Breast epithelium (tissue), 4 donors: ENCODE measurements at places on chromosomes 1 and 21. TPM values are rescaled to one million over a fixed set of nuclear protein-coding genes. Genes with fewer than 3 reads are reported as not detected.

NPR1 gene
- 19.9 TPM for total RNA-seq

ICOSLG gene
- 2.6 TPM for total RNA-seq

CELA2A gene
- not detected for total RNA-seq

TRABD2B gene
- total RNA-seq, result 3.7 TPM

CATSPERE gene
- 2.0 TPM for total RNA-seq

DNA sequence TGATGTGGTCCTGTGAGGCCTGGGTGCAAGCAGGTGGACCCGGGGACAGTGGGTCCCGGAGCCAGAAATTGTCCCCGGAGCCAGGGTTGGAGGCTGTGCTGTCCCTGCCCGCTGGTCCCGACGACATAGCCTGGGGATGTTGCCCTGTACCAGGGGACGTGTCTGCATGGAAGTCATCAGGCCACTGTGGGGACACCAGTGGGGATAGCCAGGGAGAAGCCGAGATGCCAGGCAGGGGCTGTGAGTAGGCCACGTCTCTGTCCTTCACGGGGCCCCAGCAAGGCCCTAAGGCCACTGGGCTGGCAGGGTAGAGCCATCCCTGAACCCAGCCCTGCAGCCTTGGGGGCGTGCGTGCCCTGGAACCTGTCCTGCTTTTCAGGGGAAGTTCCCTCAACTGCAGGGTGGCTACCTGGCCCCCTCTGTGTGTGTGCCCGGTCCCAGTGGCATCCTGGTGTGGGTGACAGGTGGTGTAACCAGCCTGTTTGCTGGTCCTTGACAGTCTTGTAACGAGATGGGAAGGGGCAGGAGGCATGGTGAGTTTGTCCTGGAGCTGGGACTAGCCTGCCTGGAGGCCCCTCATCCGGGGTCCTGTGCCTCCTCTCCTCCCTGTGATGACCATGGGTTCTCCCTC, 73.2 kb downstream of the OBSCN start:
- H3K4me1 ChIP-seq, result no peaks in the 10 kb centered on the region
- no peak for DNase-seq
- no peak overlapping the region for H3K27ac ChIP-seq
- H3K4me3 ChIP-seq, result no peak overlapping the region
- no peaks in the 10 kb centered on the region for H3K36me3 ChIP-seq
- no peaks in the 10 kb centered on the region for H3K27me3 ChIP-seq

DNA sequence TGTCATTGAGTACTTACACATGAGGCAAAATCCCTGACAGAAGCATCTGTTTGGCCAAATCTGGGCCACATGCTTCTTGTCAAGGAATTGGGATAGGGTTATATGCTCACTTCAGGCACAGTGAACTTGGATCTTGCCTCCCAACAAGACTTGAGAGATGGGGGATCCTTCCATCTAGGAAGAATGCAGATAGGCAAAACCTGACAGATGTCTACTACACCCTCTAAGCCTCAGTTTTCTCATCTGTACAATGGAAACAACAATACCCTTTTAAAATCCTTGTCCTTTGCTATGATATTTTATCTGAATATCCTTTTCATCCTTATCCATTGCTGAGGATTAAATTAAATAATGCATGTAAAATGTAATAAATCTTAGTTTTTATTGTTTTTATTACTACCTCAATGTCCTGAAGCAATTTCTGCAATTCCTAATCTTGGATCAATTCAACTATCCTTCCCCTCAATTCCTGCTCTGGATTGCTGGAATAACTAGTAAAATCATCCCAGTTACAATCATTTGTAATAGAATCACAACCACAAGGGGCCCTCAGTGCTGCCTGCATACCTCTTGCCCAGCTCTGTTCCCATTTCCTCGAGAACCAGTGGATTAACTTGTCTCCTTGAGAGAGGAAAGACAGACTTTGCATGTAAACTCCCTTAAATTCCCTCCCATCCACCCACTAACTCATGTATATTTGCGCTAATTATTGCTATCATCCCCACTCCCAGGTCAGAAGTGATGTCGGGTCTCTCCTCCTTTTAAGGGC, 8.1 kb upstream of the XPR1 start:
- H3K4me3 ChIP-seq, result no peak overlapping the region
- H3K27me3 ChIP-seq, result no peaks in the 10 kb centered on the region
- DNase-seq, result no peak
- H3K36me3 ChIP-seq, result no peaks in the 10 kb centered on the region

GRCh38 chr1:106055855-106056254, 1000.6 kb upstream of the PRMT6 start:
- no peaks in the 10 kb centered on the region for H3K4me1 ChIP-seq
- DNase-seq, result no peak
- H3K27ac ChIP-seq, result no peak overlapping the region
- H3K36me3 ChIP-seq, result no peaks in the 10 kb centered on the region

- H3K27me3 ChIP-seq, result no peaks in the 10 kb centered on the region
- no peaks in the 10 kb centered on the region for H3K4me1 ChIP-seq
- no peak overlapping the region for H3K27ac ChIP-seq
- no peak overlapping the region for H3K4me3 ChIP-seq
Measured at GRCh38 chr1:108038653-108039236, 73.8 kb upstream of the VAV3 start.

GRCh38 chr1:178534137-178534868, 21.4 kb downstream of the TEX35 start:
- no peak overlapping the region for H3K4me3 ChIP-seq
- H3K27me3 ChIP-seq, result no peaks in the 10 kb centered on the region
- H3K27ac ChIP-seq, result no peak overlapping the region
- no peaks in the 10 kb centered on the region for H3K4me1 ChIP-seq
- H3K36me3 ChIP-seq, result no peaks in the 10 kb centered on the region
- no peak for DNase-seq

DNA sequence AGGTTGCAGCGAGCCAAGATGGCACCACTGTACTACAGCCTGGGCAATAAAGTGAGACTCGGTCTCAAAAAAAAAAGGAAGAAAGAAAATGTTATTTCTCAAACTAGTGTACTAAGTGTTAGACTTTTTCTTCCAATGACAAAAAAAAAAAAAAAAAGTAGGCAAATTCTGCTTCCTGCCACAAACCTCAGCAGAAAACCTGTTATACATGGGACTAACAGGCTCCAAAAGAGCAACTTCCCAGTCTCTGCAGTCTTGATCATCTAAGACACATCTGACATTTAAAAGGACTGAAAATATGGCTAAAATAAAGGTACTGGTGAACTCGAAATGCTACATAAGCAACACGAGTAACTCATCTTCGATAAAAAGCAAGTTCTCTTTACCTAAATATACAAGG, 59.6 kb downstream of the HSF2BP start:
- no peaks in the 10 kb centered on the region for H3K4me1 ChIP-seq
- H3K27ac ChIP-seq, result no peak overlapping the region
- no peak overlapping the region for H3K4me3 ChIP-seq
- H3K36me3 ChIP-seq, result no peaks in the 10 kb centered on the region

DNA sequence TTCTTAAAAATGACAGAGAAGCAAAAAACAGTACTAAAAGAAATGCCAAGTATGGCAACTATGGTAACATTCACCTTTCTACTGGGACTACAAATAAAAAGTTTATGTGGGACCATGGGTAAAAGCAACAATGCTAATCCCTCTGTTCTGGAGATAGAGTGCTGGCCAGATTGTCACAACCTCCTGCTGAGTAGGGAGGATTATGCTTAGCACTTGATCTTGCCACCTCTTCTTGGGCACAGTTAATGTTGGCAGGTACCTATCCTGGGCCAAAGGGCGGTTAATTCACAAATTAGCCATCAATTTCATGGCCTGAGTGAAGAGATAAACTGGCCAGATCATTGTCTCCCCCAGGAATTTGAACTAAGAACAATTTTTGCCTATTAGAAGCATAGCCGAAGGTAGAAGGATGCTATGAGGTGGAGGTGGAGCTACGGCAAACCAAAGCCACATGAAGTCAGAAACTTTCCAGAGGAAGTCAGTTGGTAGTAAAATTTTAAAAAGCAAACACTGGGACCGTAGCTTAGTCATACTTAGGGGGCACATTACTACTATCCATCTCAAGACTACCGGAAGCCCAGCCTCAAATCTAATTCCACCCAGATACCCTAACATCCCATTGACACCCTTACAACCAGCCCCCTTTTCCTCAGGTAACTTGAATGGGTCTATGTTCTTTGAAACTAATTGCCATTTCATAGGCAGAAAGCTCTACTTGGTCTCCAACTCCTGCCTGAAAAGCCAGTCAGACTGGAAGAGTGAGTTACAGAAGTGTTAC, 2.7 kb downstream of the SCYL3 start:
- H3K4me3 ChIP-seq, result no peak overlapping the region
- H3K4me1 ChIP-seq, result no peaks in the 10 kb centered on the region
- peak; percentile 35 for DNase-seq

- H3K27ac ChIP-seq, result no peak overlapping the region
- no peak overlapping the region for H3K4me3 ChIP-seq
- no peaks in the 10 kb centered on the region for H3K27me3 ChIP-seq
- H3K4me1 ChIP-seq, result no peaks in the 10 kb centered on the region
- DNase-seq, result no peak
Measured at GRCh38 chr1:87916965-87917364, 588.3 kb downstream of the LMO4 start.

DNA sequence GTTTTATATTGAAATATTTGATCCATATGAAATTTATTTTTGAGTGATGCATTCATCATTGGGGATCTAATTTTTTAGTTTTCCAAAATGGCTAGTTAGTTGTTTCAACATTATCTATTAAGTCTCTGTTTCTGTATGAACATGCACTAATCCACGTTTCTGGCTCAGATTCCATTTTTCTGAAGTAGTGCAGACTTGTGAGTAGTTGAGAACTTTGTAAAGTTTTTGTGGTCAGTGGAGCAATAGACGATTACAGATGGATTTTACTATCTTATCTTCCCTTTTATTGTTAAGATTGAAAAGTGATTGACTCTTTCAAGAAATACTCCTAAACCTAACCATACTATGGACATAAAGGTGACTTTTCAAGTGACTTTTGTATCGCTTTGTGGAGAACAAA, 16.7 kb downstream of the SOAT1 start:
- H3K27ac ChIP-seq, result no peak overlapping the region
- no peaks in the 10 kb centered on the region for H3K4me1 ChIP-seq
- no peaks in the 10 kb centered on the region for H3K36me3 ChIP-seq
- no peaks in the 10 kb centered on the region for H3K27me3 ChIP-seq

DNA sequence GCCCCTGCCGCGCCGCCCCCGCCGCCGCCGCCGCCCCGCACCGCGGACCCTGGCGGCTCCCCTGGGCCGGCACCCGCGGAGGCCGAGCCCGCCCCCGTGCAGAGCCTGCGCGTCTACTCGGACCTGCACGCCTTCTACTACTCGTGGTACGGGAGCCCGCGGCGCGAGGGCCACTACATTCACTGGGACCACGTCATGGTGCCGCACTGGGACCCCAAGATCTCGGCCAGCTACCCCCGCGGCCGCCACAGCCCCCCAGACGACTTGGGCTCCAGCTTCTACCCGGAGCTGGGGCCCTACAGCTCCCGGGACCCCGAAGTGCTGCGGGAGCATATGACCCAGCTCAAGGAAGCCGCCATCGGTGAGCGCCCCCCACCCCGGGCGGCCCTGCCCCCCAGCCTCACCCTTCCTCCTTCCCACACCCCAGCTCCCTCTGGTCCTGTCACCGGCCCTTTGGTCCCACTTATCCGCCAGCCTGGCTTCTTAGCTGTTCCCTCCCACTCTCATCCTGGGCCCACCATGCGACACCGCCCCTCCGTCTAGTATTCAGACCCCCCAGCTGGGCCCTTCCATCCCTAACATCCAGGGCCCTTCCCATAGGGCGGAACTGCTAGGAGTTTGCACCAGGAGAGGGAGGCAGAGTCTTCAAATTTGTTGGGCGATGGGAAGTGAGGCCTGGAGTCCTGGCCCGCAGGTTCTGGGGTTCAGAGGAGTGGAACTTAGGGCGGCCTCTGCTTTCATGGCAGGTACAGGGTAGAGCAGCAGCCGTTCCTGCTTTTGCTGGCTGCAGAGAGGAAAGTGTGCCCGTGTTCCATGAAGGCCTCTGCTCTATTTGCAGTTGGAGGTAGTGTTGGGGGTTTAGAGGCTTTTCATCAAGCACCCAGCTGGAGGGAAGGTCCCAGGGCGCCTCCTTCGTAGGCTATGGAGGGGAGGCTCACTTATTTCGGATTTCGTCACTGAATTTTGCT, 1.0 kb downstream of the MANEAL start:
- peaks cover 6% of the 10 kb centered on the region for H3K4me1 ChIP-seq
- H3K27ac ChIP-seq, result no peak overlapping the region
- no peak for DNase-seq

GRCh38 chr1:97875996-97876395, 44.8 kb downstream of the DPYD start:
- no peaks in the 10 kb centered on the region for H3K27me3 ChIP-seq
- no peaks in the 10 kb centered on the region for H3K4me1 ChIP-seq
- DNase-seq, result no peak
- no peaks in the 10 kb centered on the region for H3K36me3 ChIP-seq

GRCh38 chr1:239348635-239349353, 37.6 kb upstream of the CHRM3 start:
- H3K27ac ChIP-seq, result no peak overlapping the region
- H3K4me3 ChIP-seq, result no peak overlapping the region
- H3K36me3 ChIP-seq, result no peaks in the 10 kb centered on the region
- H3K4me1 ChIP-seq, result no peaks in the 10 kb centered on the region

DNA sequence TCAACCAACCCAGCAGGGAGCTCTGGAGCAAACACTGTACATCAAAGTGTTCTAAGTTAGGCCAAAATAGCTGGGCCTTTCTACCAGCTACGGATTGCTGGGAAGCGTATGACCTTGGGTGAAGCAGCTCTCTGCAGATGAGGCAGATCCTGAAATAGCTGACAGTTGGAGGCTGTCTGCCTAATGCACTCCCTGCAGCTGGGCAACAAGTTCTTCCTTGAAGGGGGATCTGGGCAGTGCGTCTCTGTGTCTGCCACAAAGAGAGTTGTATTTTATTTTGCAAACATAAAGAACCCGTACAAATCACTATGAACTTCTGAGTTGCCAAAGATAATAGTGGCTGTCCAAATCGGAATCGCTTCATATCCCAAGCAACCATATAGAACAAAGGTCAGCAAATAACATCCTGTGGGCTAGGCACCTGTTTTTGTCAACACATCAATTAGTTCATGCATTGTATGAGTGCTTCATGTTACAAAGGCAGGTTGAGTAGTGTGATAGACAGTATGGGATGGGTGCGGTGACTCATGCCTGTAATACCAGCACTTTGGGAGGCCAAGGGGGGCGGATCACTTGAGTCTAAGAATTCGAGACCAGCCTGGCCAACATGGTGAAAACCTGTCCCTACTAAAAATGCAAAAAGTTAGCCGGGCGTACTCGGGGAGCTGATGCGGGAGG, 29.1 kb upstream of the KLF17 start:
- DNase-seq, result no peak
- no peaks in the 10 kb centered on the region for H3K4me1 ChIP-seq
- H3K27ac ChIP-seq, result no peak overlapping the region
- no peaks in the 10 kb centered on the region for H3K36me3 ChIP-seq

DNA sequence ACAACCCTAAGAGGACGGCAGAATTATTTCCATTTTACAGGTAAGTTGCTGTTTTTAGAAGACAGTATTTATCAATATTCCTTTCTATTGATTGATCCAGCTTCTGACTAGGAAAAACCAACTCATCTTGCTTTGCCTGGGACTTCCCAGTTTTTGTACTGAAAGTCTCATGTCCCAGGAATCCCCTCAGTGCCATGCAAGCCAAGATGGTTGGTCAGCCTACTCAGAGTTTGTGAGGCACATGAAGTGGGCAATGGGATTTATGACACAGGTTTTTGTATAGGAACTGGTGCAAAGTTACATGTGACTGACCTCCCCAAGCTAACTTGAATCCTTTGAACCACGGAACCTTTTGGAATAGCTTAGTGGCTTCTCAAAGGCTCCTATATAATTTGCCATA, 45.5 kb downstream of the GNG12 start:
- no peak overlapping the region for H3K4me3 ChIP-seq
- H3K27me3 ChIP-seq, result no peaks in the 10 kb centered on the region
